M059J (cell line): ENCODE measurements at places on chromosomes 5 and 9.

DNA sequence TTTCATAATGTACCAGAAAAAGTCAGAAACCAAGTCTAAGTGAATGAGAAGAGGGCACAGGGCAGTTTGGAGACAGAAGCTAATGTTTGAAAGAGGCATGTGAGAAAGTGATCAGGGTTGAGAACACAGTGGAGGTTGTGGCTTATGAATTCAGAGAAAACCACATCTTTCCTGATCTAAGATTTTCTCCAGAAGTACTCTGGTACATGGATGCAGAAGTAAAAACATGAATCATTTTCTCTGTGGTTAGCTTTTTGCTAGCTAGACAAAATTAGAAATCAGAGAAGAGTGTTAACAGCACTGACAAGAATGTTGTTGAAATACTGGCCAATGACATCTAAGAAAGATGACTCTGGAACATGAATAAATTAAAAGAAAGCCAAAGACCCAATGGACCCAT is 541.1 kb downstream of the DNAH5 start:
- peak; percentile 60 for DNase-seq

GRCh38 chr9:131620764-131621520 is 75.6 kb downstream of the PRRT1B start:
- DNase-seq: no peak

DNA sequence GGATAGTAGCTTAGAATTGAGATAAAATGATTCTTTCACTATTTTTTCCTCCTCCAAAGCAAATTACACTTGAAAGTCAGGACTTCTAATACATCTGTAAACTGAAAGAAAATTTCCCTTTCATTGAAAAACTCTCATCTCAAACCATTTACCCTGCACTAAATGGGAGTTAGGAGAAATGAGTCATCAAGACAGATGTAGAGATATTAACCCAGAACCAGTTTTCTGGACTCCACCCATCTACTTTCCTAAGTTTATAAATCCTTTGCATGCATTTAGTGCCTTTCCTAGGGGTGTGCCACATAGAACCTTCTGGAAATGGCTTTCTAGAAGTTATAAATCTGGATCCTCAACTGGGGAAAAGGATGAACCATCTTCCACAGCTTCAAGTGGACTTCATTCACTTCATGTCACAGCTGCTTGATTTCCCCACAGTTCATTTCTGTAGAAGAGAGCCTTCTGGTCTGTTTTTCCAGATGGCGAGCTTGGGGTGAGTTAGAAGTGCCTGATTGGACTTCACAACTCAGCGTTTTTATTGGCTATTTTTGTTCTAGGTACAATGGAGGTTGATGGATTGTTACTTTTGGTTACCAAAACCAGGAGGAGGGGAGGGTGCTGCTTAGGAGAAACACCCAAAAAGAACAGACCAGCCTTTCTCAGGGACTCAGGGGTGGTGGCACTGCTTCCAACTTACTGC is 72.5 kb upstream of the GPR151 start:
- peak; percentile 56 for DNase-seq

GRCh38 chr5:150492621-150493020 is 15.3 kb upstream of the NDST1 start:
- DNase-seq: peak; percentile 93

- no peak for DNase-seq
Observed at GRCh38 chr5:171739271-171739670, 46.3 kb upstream of the SMIM23 start.

DNA sequence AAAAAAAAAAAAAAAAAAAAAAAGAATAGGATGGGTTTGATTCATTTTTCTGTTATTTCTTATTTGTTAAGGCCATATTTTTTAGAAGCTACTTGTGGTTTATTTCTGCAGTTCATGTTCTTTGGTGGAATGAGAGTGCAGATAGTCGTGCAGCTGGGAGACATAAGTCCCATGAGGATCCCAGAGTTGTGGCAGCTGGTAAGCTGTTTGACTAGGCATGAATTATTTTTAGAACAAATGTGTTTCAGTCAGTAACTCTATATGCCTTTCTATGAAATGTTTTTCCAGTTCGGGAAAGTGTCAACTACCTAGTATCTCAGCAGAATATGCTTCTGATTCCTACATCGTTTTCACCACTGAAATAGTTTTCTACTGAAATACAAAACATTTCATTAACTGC is 5.0 kb upstream of the NIPSNAP3B start:
- DNase-seq: no peak

- peak; percentile 47 for DNase-seq
Observed at GRCh38 chr5:124302533-124302932, 443.9 kb downstream of the ZNF608 start.
